ENCODE measurements at places on chromosomes 6 and 20.

DNA sequence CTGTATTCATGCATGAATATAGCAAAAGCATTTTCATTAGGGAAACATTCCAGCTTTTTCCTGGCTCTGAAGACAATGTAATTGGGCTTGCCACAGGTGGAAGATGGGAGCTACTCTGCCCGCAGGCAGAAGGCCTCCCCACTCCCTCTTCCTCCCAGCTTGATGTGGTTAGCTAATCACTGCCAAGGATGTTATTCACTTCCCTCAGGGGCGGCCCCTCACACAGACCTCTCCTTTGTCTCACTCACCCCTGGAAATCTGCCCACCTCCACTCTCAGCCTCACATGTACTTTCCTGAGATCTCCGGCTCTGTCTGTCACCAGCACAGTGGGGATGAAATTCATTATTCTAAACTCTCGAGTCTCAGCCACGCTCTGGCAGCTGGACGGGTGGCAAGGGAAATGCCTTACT is 100.7 kb downstream of the ANKRD60 start:
- no peak for DNase-seq

GRCh38 chr6:152632121-152632782 is 4.9 kb downstream of the SYNE1 start:
- DNase-seq, result no peak

GRCh38 chr6:125231133-125231532 is 70.6 kb downstream of the HDDC2 start:
- no peak for DNase-seq

- no peak for DNase-seq
Observed at GRCh38 chr20:54477191-54477955, 2.0 kb downstream of the DOK5 start.

GRCh38 chr6:154619146-154619545 is 108.7 kb upstream of the CNKSR3 start:
- no peak for DNase-seq

GRCh38 chr6:110689275-110689935 is 125.9 kb downstream of the CDK19 start:
- DNase-seq, result no peak

DNA sequence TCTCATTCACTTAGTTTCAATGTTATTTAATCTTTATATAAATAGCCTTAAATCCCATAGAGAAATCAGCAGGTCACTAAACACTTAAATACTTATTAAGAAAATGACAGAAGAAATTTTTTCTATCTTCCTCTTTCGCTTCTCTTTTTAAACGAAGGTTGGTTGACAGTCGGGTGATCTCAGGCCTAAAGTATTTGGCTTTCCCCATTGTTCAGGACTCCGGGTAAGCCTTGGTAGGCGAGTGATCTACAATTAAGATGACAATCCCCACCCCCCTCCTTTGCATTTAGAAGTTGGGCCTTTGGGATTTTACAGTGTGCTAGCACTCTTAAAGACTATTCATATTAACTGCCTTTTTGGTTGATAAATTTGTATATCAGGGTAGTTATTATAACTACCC is 19.7 kb upstream of the UTRN start:
- DNase-seq, result no peak

DNA sequence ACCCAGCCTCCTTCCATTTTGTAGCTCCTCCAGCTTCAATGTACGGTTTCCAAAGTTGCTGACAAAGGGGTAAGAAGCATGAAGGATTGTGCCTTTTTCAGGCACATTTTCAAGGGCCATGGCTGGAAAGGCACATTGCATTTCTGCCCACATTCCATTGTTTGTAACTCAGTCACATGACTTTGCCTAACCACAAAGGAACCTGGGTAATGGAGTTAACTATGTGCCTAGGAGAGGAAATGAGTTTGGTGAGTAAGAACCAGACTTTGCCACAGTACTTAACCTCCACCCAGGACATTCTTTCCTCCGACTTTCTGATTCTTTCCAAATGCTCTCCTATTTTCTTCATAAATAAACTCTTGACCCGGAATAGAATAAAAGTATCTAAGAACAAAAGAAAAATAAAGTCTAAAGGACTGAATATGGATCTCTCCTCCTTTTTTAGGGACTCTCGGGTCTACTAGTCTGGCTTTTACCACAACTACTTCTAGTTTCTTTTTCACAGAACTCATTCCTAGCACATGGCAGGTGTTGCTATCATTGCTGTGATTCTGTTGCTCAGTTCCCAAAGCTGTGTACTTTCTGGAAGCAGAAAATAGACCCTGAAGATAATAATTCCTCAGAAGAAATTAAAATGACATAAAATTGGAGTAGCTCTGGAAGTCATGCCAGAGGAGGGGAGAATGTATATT is 81.5 kb upstream of the ISM1 start:
- DNase-seq, result no peak

GRCh38 chr6:7080311-7080710 is 27.4 kb upstream of the RREB1 start:
- no peak for DNase-seq

DNA sequence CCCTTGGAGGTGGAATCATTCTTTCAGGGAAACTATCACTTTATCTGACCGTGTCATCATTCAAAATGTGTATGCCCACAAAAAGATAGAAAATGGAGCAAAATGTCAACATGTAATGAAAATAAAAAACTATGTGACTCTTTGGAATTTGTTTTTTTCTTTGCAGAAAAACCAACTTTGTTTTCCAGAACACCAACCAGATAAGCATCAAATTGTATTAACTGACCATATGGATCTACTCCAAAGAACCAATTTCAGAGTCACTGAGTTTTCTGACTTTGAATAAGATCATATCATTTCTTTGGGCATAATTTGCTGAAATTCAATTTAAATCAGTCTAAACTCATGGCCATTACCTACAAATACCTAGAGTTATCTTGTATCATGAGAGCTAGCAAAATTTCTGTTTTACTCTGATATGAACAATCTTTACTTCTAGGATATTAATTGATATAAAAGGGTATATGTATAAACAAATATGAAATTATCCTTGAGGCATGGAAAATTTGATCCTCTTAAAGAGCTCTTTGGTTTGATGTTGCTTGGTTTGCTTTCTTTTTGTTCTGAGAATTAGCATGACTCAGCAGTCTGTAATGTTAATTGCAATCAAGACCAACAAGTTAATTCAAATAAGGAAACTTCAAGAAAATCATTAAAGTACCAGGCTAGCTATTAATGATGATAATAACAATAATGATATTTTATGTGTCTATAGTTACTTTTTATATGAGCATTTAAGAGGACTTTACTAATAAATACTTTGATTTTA is 444.4 kb upstream of the MARCKS start:
- DNase-seq, result no peak

DNA sequence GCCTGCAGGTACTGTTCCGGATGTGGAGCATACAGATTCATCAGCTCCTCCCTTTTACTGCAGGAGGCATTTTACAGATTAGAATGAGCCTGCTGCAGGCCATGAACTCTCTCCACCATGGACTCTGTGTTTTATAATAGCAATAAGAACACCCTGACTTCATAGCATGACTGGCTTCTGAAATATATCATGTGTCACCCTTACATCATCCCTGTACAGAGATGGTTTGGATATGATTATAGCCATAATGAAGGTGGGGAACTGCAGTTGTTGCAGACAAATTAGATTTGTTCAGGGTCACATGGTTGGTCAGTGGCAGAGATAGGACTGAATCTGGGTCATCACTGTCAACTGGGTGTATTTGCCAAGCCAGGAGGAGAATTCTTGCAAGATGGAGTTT is 100.7 kb downstream of the FOXO3 start:
- DNase-seq, result no peak

DNA sequence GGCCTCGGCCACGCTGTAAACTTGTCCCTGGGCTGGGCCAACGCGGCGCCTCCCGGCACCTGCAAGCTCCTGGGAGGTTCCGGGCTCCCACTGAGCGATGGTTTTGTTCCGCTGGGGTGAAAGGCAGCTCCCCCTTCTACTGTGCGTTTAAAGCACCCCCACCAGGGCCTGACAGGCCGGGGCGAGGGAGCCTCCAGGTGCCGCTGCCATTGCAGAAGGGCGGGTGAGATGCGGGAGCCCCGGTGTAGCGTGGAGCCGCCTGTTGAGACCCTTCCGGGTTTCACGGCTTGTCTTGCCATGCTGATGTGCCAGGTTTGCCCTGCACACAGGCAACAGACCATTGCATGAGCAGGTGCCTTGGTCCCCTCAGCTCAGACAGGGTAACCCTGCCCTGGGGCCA is 2.9 kb downstream of the COL20A1 start:
- no peak for DNase-seq

GRCh38 chr20:4112481-4113421 is 97.4 kb upstream of the RNF24 start:
- no peak for DNase-seq

GRCh38 chr6:134082191-134082590 is 29.8 kb upstream of the SLC2A12 start:
- DNase-seq, result no peak

GRCh38 chr6:154852687-154853086 is 119.5 kb downstream of the SCAF8 start:
- no peak for DNase-seq

- DNase-seq, result no peak
Observed at GRCh38 chr6:117396228-117396627, 29.5 kb downstream of the ROS1 start.

GRCh38 chr6:34697904-34698559 is 1.5 kb upstream of the ILRUN start:
- no peak for DNase-seq

DNA sequence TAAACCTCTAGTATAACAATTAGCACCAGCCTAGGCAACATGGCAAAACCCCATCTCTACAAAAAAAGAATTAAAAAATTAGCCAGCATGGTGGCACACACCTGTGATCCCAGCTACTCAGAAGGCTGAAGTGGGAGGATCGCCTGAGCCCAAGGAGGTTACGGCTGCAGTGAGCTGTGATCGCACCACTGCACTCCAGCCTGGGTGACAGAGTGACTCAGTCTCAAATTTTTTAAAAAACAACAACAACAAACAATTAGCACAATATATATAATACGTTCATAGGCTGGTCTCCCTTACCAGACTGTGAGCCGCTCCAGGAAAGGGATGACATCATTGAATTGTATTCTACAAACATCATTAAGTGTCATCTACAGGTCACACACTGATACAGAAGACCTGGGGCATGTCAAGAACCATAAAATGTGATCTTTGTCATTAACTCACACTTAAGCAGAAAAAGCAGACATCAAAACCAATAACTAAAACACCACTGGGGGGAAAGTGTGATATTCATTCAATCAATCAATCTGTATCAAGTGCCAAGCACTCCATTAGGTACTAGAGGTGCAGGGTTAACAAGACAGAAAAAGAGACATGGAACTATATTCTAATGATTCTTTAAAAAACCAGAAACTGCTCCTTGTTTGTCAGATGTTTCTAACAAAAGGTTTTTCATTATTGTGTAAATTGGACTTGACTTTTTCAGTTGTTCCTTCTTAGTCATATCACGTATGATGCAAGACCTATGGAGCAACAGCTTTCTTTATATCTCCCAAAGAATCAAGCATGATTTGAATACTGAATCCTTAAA is 17.8 kb downstream of the MAP3K5 start:
- DNase-seq, result no peak

- no peak for DNase-seq
Observed at GRCh38 chr6:137191670-137192069, 18.2 kb upstream of the IL22RA2 start.

DNA sequence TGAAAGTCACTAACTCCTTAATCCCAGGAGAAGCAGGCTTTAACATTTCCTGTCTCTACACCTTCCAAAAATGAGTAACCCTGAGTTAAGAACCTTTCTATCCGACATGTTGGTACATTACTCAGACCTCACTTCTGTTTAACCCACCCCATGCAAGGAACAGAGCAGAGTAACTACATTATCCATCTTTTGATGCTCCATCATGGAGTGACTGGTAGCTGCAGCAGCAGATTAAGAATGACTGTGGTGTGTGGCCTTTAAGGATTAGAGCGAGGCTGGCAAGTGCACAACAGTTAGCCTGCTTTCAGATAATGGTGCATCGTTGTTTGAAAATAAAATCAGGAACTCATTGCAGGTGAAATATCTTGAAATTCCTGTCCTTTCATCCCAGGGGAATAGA is 2.0 kb downstream of the TRAF3IP2 start:
- DNase-seq, result no peak

DNA sequence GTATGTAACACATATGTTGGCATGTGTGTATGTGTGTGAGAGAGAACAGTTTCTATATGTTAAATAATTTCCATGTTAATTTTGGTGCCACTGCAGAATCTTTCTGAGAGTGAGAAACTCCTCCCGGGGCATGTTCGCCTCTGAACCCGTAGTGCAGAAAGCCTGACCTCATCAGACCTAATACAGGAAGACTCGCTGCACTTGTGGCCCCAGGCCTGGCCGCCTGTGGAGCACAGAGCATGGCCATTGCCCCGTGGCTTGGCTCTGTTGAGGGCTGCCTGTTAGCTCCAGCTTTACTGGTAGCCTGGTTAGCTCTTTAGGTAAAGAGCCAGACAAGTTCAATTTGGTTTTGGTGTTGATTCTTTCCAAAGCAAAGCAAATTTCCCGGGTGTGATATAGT is 25.5 kb downstream of the FARS2 start:
- DNase-seq, result no peak

- peak; percentile 18 for DNase-seq
Observed at GRCh38 chr20:38726804-38727606, 2.7 kb downstream of the SLC32A1 start.

DNA sequence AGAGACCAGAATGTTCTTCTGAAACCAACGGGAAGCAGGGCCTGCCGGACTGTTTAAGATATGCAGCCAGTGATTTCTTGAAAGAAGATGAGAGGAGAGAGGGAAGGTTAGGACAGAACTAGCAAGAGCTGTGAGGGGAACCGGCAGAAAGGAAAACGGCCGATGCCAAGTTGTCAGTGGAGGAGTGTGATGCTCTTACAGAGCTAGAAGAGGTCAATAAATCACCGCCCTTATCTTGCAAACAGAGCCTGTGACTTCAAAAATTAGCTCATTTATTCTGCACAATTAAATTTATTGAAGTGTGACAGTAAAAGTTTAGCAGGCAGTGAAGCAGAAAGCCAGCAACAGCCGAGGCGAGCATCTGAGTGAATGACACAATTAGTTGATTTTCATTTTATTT is 509.5 kb upstream of the ID4 start:
- DNase-seq, result no peak

All from CD4-positive, alpha-beta T cell treated with Interleukin-4 for 4 hours (primary cell).